RWPE1 (cell line): ENCODE measurements at places on chromosomes 1 and 21.

- DNase-seq, result no peak
These were observed 54.3 kb downstream of the WNT9A start for GRCh38 chr1:227893300-227893948.

DNA sequence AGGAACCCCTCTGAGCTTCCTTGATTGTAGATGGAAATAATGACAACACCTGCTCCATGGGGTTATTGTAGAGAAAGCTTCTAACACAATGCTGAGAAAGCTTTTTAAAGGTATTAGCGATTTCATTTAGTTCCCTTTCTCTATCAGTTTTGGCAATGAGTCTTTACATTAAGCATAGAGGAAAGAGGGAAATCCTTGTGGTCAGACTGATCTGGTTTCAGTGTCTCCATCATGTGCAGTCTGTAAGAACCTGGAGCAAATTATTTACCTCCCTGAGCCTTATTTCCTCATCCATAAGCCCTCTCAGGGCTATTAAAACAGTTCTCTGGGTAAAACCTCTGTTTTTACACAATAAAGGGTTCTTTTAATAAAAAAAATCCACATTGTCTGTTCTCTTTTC, 87.5 kb downstream of the FGGY start:
- no peak for DNase-seq

DNA sequence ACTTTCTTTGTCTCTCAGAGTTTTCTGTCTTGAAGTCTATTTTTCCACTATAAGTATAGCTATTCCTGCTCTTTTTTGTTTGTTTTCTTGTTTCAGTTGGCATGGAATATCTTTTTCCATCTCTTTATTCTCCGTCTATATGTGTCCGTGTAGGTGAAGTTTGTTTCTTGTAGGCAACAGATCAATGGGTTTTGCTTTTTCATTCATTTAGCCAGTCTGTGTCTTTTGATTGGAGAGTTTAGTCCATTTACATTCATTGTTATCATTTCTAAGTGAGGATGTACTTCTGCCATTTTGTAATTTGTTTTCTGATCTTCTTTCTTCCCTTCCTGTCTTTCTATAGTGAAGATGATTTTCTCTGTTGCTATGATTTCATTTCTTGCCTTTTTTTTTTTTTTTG, 132.5 kb upstream of the GPR52 start:
- DNase-seq, result no peak

GRCh38 chr1:40014812-40015594, 25.5 kb upstream of the CAP1 start:
- DNase-seq, result peak; percentile 86

DNA sequence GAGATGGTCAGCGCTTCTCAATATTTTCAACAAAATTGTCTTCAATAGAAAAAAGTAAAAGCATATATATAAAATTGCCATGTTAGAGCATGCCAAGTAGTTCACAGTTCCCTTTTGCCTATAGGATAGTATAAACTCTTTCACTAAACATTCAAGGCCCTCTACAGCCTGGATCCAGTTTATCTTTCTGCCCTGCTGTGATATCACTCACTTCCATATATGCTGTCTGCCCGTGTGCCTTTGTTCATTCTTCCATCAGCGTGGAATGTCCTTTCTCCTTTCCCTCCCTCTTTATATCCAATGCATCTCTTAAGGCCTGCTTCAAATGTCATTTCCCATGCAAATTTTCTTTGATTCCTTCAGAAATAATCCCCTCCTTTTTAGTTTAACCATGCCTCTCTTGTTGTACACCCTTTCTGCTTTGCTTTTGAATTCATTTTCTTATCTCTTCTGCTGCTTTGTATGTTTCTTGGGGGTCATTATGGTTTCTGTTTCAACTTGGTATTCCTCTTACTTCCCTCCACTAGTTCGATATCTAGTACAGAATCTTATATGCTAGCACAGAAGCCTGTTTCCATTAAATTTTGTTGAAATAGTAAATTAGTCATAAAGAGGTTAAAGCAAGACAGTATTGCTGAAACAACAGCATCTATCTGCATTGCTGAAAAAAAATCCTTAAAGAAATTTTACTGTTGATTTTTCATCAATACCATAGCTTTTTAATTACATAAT, 44.7 kb downstream of the XCL2 start:
- no peak for DNase-seq

GRCh38 chr1:25615172-25615541, 1.4 kb upstream of the MAN1C1 start:
- DNase-seq, result no peak

- DNase-seq, result peak; percentile 49
These were observed 5.0 kb downstream of the RABGGTB start for GRCh38 chr1:75791022-75791421.

GRCh38 chr1:46557403-46557802, 6.0 kb upstream of the KNCN start:
- no peak for DNase-seq

DNA sequence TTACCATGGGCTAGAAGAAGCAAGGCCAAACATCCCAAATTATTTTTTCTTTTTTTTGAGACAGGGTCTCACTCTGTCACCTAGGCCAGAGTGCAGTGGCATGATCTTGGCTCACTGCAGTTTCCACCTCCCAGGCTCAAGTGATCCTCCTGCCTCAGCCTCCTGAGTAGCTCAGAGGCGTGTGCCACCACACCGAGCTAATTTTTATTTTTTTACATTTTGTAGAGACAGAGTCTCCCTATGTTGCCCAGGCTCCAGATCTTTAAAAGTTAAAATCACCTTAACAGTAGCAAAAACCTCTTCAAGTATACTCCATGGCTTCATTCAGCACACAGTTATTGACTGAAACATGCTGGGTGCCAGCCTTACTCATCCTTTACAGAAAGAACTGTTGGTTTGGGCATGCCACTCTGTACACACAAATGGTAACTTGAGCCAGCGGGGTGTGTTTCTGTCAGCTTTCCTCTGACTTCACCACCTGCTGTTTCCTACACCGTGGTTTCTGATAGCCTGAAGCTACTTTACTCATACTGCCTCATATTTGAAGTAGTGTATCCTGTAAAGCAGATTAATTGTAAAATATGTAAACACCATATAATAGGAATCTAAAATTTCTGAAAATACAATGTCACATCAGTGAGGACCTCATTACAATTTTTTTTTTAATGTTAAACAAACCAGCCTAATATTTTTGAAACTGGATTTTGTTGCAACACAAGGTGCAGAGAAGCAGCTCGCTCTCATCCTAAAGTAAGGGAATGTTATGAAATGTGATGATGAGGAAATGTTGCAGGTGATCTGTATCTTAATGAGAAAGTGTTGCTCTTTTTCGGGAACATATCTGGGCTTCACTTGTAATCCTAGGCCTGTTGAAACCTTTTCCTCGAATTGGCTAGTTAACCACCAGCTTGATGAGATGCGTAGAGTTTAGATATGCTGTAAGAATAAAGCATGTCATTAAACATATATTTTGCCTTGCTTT, 113.9 kb downstream of the ATP5PO start:
- peak; percentile 87 for DNase-seq

DNA sequence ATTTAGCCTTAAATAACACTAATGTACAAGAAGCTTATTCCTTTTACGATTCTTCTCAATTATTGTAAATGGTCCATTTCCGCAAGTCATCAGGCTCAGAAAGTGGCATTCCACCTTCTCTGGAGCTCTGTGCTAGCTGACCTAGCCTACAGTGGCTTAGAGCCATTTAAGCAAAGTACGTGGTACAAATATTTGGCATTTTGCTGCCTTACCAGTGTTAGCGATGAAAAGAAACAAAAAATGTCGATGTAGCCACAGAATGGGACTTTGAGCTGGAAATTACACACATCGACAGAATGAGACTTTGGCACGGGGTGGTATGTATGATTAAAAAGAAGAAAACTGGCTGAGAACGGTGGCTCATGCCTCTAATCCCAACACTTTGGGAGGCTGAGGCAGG, 26.1 kb downstream of the OVAAL start:
- no peak for DNase-seq

DNA sequence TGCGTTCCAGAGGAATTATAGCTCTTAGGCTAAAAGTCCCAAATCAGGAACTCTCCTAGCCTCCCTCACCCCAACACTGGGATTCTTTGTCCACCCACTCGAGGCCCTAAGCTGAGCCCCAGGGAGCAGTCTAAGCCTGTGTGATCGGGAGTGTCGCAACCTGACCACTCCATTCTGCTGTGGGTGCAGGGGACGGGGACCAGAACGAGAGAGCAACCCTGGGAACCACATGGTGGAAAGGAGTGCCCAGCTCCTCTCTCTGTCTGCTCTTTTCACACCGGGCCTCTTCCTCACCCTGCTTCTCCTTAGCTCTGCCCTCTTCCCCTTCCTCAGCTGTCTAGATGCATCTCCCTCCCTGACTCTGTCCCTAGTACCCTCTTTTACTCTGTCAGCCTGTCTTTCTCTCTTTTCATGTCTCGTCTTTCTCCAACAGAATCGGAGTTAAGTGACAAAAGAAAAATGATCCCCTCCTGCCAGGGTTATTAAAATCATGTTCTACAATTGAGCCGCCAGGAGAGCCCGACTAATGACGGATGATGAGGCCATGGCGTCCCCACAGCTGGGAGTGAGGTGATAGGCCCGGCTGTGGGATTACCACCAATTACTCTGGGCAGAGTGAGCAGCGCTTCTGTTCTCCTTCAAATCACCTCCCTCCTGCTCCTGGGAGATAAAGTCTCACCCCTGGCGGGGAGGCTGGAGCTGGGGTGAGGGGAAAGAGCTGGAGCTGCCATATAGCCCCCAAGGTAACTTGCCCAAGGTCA, 34.5 kb upstream of the CSF3R start:
- no peak for DNase-seq

DNA sequence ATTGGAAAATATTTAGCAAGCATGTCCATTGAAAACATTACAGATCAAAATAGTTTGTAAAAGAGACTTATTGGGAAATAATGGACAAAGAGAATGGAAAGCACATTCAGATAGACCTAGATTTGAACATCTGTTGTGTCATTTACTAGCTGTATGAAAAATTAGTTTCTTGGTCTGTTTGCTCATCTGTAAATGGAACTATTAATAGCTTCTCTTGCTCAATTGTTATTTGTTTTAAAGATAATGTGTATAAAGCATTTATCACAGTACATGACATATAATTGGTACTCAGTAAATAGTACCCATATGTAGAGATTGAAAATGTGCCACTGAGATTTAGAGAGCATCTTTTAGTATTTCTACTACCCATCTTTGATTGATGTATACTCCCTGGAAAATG, 25.9 kb downstream of the RPAP2 start:
- no peak for DNase-seq

DNA sequence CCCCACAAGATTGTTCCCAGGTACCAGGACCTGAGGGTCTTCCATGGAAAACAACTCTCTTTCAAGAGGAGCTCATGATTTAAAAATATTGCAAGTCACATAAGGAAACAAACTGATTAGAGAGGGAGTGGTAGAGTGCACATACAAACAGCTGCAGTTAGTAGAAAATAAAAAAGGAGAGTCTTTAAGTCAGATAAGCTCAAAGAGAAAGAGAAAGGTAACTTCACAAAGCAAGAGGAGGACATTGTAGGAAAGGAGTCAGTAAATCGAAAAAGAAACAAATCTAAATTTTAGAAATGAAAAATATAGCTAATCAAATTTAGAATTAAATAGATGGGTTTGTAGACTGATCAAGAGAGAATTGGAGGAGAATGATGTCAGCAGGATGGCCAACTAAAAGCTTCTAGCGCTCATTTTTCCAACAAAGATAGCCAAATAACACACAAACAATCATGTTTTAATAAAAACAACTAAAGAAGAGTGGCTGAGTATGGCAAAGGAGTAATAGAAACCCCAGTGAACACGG, 86.1 kb upstream of the CD53 start:
- DNase-seq, result no peak

- DNase-seq, result no peak
These were observed 122.4 kb upstream of the ARHGEF16 start for GRCh38 chr1:3332043-3332442.

GRCh38 chr1:234730770-234731568, 121.0 kb upstream of the IRF2BP2 start:
- DNase-seq, result peak; percentile 84

- DNase-seq, result peak; percentile 42
These were observed 45.7 kb downstream of the MACO1 start for GRCh38 chr1:25476186-25477097.

- DNase-seq, result no peak
These were observed 105.5 kb downstream of the ZC3H11B start for GRCh38 chr1:219507437-219507836.

DNA sequence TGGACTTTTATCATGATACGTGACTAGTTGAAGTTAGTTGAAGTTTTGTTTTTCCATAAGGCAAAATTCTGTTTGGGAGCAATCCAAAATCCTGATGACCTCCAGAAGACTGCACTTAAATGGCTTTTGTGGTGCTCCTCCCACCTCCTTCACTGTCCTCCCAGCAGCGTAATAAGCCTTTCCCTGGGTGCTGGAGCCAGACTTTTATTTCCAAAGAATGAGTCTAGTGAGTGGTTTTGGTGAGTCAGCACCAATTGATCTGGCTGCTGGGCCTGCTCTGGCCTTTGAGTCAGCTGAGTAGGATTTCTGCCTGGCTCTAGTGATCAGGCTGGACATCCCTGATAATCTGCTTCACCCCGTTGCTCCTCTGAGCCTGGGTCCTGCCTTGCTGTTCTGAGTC, 21.7 kb upstream of the KCND3 start:
- peak; percentile 26 for DNase-seq

DNA sequence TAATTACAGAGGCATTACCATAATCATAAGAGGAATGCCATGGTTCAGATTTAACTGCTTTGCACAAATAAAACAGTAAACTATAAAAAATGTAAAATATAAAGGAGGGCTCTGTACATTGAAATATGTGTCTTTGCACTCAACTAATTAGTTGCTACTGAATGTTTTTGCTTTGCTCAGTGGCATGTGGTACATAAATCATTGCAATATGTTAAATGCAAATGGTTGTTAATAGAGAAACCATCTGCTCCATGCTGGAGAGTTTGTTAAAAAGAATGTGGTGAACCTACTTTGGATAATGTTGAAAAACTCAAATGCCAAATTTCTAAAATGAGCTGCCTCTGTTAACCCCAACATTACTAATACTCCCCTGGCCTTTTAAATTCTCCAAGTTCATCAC, 201.5 kb downstream of the NTNG1 start:
- DNase-seq, result no peak

GRCh38 chr1:83763361-83764095, 235.4 kb downstream of the TTLL7 start:
- DNase-seq, result no peak

- no peak for DNase-seq
These were observed 99.5 kb downstream of the CC2D1B start for GRCh38 chr1:52266507-52266906.

GRCh38 chr21:14405962-14406361, 23.0 kb upstream of the HSPA13 start:
- DNase-seq, result no peak

GRCh38 chr1:42913426-42914091, 45.1 kb downstream of the SLC2A1 start:
- DNase-seq, result peak; percentile 70

DNA sequence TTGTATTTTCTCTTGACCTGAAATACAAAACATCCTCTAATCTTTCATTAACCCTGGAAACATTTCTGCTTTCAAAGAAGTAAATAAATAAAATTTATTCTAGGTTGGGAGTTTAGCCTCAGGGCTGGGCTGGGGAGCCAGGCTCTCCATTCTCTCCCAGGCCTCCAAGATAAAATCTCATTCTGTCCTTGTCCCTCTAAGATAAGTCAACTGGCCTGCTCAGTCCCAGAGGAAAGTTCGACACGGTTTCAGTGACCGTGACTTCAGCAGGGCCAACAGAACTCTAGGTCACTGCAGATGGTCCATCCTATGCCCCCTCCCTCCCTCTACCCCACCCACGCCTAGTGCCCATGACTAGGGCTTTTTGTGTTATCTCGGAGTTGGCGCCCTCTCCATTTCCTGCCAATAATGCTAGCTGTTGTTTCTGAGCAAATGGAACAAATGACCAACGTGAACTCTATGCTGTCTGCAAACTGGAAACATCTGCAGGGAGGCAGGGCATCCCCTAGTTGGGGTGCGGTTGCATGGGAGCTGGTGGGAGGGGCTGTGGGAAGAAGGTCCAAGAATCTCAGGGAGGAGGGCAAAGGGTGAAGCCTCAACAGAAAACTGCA, 10.1 kb upstream of the ADORA3 start:
- no peak for DNase-seq
